ENCODE measurements at places on chromosomes 4 and X.

DNA sequence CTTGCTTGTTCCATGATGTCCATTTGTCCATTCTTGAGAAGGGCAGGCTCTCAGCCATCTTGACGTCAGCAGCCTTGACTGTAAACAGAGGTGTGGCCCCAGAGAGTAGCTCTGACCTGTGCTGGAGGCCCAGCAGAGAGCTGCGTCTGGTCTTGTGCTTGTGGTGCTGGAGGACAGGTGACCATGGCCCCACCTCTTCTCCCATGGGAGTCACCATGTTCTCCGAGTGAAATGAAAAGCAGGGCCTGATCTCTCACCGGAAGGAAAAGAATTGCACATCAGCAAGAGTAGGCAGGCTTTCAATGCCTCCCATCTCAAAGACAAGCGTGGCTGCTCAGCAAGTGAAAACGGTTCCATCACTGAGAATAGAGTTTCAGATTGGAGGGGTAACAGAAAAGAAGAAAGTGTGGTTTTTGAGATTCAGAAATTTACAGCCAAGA lies 11.5 kb downstream of the PARM1 start:
- no peak for DNase-seq

DNA sequence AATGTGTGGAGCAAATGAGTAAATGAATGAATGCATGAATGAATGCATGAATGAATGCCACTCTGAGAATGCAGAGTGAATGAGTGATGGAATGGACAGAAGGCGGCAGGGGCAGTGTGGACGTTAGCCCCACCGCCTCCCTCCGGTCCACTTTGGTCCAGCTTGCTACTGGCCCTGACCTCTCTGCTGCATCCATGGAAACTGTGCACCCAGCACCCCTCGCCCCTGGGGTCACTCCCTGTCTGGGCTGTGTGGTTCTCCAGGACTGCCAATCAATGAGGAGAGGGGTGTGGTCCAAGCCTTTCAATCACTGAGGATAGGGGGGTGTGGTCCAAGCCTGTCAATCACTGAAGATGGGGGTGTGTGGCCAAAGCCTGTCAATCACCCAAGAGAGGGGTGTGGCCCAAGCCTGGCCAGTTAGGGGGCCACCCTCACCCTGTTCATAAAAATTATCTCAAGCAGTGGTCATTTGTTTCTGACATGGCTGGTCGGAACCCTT lies 39.2 kb upstream of the ASMTL start:
- no peak for DNase-seq

GRCh38 chr4:150010525-150011126 lies 67.6 kb upstream of the DCLK2 start:
- peak; percentile 40 for DNase-seq

- DNase-seq = no peak
Measured at GRCh38 chr4:87382931-87383330, 8.1 kb downstream of the HSD17B11 start.

- DNase-seq = no peak
Measured at GRCh38 chrX:111123606-111124179, 27.7 kb downstream of the PAK3 start.

GRCh38 chr4:186167605-186168004 lies 23.8 kb upstream of the CYP4V2 start:
- DNase-seq = no peak

- DNase-seq = no peak
Measured at GRCh38 chrX:24332878-24333277, 19.0 kb upstream of the SUPT20HL2 start.

- DNase-seq = no peak
Measured at GRCh38 chrX:9860826-9861225, 74.6 kb downstream of the SHROOM2 start.

- no peak for DNase-seq
Measured at GRCh38 chr4:22072240-22072639, 123.7 kb upstream of the KCNIP4 start.

DNA sequence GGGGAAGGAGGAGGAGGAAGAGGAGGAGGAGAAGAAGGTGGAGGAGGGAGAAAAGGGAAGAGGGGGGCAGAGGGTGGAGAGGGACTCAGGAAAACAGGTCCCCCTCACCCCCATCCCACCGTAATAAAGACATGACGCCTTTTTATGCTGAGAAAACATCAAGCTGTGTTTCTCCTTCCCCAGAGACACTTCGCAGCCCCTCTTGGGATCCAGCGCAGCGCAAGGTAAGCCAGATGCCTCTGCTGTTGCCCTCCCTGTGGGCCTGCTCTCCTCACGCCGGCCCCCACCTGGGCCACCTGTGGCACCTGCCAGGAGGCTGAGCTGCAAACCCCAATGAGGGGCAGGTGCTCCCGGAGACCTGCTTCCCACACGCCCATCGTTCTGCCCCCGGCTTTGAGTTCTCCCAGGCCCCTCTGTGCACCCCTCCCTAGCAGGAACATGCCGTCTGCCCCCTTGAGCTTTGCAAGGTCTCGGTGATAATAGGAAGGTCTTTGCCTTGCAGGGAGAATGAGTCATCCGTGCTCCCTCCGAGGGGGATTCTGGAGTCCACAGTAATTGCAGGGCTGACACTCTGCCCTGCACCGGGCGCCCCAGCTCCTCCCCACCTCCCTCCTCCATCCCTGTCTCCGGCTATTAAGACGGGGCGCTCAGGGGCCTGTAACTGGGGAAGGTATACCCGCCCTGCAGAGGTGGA lies 45.3 kb upstream of the SHOX start:
- DNase-seq = no peak

DNA sequence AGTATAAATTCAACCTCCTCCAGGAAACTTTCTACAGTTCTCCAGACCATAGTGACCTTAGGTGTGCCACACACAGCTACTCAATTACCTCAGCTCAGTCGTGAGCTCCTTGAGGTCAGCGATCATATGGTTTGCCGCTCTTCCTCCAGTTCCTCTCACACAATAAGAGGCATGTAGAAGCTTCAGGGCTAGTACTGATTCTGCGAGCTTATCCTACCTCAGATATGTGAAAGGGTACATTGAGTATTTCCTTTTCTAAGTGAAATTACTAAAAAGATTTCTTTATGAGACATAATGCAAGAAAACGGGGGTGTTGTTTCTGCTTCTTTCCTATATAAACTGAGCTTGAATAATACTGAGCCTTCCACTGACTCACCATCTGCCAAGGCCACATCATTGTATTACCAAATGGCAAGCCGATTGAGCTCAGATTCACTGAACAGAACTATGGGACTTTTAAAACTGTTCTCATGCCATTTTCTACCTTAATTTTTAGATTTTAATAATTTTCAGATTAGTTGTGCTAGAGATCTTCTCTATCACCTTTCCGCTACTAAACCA lies 183.1 kb downstream of the HS6ST2 start:
- DNase-seq = no peak

- no peak for DNase-seq
Measured at GRCh38 chr4:102684610-102685052, 76.1 kb downstream of the MANBA start.

- no peak for DNase-seq
Measured at GRCh38 chr4:148141501-148141900, 300.7 kb downstream of the NR3C2 start.

DNA sequence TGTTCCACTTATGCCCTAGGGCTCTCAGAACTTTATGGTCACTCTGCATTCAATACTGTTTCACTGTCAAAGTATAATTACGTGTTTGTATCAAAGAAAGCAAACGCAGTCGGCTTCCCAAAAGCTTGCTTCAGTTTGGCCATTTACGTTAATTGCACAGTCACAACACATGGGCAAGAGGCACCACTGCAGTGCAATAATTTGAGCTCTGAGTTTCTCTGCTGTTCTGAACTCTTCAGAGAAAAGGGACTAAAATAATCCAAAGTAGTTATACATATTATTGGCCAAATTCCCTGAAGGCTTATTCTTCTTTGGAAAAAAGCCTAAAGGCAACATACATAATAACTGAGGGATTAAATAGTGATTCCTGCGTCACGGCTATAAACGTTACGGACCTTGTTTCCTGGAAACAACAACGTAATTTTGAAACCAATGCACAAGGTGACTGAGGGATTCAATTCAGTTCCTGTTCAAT lies 51.3 kb downstream of the RNF150 start:
- DNase-seq = no peak

DNA sequence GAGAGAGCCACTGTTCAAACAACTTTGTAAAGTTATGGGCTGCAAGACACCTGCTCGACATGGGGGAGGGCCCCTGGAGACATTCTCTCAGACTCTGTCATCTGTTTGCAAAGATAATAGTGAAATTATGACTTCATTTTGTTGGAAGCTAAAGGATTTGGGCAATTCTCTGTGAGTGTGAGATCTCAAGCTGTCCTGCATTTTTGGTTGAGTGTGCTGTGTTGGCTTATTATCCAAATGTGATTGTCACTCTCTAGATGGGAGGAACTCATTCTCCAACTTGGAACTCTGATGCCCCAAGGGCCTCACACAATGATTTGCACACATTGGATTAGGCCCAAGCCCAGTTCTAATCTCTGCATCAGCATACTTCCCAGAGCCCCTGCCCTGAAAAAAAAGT lies 63.7 kb downstream of the STK32B start:
- DNase-seq = no peak

DNA sequence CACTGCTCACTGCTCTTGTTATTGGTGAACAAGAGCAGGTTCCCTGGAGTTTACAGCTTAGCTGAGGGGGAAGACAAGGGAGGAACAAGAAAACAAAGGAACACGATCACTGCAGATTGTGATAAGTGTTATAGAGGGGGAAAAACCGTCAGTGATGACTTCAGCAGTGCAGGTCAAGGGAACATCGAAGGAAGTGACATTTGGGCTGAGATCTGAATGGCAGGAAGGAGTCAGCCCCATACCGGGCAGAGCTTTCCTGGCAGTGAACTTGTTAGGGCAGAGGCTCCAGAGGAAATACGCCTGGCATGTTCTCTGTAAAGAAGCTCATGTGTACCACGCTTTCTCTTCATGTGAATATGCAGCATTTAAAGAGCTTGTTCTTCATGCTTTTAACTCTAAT lies 78.1 kb downstream of the LDB2 start:
- no peak for DNase-seq

GRCh38 chr4:6087669-6088341 lies 69.6 kb upstream of the C4orf50 start:
- no peak for DNase-seq

- DNase-seq = no peak
Measured at GRCh38 chrX:88613338-88613737, 133.7 kb upstream of the CPXCR1 start.

DNA sequence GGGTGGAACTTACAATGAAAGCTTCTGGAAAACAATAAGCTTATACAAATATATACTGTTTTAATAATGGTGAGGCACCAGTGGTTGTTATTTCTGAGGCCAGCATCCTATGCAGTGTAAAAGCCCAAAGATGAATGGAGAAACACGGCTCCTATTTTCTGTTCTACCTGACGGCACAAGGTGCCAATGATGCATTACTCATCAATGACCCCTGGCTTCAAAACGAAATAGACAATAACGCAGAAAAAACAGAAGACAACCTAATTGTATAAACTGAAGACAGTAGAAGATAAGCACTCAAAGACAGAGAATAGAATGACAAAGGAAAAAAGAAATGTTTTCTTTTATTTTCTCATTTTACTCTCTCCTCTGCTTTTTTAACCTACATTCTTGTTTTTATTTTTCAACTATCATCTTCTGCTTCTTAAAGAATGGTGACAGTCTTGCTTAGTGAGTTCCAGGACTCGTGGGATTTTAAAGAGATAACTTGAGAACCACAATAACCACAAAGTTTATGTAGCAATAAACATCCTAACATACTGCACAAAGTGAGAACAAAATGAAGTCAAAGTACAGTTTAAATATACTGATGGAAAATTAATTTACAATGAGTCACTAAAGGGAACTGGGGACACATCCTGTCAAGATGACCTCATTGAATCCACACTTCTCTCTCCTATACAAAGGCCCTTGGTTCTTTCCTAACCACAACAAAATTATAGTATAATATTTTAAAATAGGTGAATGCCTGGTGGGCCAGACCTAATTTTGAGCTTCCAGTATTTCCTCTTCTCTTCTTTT lies 169.8 kb downstream of the BTC start:
- no peak for DNase-seq

DNA sequence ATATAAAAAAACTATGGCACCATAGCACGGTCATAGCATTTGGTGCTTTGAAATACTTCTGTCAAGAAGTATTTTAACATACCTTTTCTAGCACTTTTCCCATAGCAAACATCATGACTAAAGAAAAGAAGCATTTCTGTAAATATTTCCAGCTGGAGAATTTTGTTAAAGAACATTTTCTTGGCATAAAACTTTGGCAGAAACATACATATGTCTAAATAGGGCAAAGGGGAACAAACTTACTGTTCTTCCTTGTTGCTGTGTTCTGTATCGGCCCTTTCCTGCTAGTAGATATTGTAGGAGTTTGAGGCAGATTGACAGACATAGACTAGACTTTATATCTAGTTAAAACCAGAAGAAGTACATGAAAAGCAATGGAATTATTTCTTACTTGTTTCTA lies 2368.5 kb downstream of the PCDH7 start:
- no peak for DNase-seq

DNA sequence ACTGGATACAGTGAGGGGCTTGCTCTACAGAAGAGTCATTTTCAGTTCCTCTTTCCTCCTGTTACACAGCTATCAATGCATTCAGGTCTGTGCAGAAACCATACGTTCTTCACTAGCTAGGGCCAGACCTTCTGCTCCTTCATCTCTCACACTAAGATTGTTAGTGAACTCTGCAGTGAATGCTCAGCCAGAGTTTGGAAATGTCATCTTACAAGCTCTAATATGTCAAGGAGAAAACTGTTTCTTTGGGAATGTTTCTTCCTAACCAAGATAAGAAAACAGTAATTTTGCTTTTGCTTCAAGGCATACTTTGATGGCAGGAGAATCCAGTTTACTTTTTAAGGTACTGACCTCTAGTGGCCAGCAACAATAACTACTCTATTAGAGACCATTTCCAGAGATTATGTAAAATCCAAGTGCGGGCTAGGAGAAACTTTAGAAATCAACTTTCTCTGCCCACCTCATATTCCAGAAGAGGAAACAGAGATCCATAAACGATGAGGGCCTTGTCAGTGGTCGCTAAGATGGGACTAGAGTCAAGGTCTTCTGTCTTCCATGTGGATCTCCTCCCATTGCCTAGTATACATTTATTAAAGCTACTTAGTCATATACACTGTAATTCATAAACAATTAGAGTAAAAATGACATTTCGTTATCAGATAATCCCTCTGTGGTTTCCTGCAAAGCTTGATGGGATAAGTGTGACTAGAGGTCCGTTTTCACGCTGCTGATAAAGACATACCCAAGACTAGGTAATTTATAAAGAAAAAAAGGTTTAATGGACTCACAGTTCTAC lies 12.1 kb upstream of the CC2D2A start:
- DNase-seq = no peak

GRCh38 chrX:79506001-79506400 lies 138.9 kb upstream of the ITM2A start:
- no peak for DNase-seq

DNA sequence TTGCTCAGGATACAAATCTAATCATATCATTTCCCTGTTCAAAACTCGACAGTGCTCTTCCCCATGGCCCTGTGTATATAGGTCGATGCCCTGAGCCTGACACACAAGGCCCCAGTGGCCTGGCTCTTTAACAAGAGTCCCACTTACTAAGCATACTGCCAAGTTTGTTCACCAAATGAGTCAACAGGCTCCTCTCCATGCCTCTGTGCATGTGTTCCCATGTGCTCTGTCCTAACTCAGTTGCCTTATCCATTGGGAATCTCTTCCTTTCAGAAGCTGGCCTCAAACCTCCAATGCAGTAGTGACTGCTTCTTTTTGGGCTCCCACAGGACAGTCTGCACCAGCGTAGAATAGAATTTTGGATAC lies 18.9 kb upstream of the CXCR3 start:
- no peak for DNase-seq

GRCh38 chrX:53253293-53254020 lies 27.9 kb downstream of the IQSEC2 start:
- DNase-seq = no peak

Measured in tibial nerve (tissue), 4 donors.